ENCODE measurements at places on chromosomes 4 and X.

DNA sequence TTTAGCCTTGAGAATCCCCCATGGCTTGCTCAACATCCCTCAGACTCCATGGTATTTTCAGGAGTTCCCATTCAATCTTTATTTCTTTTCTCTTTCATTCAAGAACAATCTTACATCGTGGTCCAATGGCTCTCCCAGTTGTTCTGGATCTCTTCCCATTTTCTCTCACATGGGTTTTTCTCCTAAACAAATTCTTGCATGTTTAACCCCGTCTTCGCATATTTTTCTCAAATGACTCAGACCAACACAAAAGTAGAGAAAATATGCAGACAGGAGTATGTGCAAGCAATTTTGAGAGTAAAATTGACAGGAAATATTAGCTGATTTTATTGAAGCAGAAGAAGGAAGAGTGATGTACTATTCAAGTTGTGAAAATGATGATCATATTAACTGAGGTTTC, 396.4 kb upstream of the TRAM1L1 start:
- no peak for DNase-seq

- no peak for DNase-seq
Measured at GRCh38 chrX:12013211-12013618, 125.1 kb upstream of the FRMPD4 start.

- DNase-seq = no peak
Measured at GRCh38 chr4:42331914-42332368, 65.3 kb upstream of the SHISA3 start.

DNA sequence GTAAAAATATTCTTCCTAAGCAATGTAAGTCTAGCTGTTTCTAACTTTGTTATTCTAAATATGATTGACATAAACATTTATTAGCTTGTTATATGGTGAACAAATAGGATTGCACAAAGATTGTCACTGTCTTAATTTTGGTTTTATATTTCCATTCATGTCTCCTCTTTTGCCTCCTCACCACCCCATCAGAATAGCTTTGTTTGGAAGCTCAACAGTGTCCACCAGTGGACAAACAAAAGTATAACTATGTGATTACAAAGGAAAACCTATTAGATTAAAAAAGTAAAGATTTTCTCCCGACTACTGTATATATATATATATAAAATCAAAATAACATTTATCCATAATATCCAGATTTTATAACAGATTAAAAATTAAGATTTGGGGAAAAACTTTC, 468.2 kb downstream of the ZIC3 start:
- no peak for DNase-seq

DNA sequence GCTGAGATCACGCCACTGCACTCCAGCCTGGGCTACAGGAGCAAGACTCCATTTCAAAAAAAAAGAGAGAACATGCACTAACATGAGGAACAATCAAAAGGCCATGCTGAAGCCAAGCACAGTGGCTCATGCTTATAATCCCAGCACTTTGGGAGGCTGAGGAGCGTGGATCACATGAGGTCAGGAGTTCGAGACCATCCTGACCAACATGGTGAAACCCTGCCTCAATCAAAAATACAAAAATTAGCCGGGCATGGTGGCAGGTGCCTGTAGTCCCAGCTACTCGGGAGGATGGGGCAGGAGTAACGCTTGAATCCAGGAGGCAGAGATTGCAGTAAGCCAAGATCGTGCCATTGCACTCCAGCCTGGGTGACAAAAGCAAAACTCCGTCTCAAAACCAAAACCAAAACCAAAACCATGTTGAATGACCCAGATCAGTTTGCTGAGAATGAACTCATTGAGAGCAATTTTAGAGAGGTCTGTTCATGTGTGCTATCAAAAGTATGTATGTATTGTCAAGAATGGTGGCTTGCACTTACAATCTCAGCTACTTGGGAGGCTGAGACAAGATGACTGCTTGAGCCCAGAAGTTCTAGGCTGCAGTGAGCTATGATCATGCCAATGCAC, 44.8 kb downstream of the PDS5A start:
- no peak for DNase-seq

- DNase-seq = no peak
Measured at GRCh38 chr4:140168474-140168873, 14.5 kb upstream of the MAML3 start.

DNA sequence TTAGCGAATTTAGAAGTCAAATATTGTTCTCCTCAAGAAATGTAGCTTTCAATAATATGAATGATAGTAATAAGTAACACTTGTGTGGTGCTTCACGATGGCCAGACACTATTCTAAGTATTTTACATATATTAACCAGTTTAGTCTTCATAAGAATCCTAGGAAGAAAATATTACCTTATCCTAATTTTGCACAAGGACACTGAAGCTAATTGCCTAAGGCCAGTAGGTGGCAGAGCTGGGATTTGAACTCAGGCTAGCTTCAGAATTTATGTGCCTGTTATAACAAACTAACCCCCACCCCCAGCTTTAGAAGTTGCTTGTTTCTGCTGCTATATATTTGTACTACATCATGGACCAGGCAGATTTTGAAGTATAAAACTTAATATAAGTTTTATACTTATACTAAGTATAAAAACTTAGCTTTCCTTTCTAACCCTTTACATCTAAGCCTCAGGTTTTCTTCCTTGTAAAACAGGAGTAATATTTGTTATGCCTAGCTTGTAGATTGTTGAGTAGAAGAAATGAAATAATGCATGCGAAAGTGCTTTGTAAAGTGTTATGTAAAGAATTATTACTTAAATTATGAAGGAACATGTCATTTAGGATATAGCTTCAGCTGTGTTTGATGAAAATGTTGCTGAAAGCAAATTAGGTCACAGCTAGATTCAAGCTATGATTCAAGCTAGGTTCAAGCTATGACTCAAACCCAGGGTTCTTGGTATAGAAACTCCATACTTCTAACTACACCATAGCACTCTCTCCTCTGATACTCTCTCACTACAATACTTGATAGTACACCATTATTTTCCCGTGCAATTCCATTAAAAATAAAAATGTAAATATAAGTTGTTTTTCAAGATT, 4.2 kb upstream of the CDS1 start:
- DNase-seq = no peak

- no peak for DNase-seq
Measured at GRCh38 chr4:150212485-150212884, 134.2 kb downstream of the DCLK2 start.

GRCh38 chr4:172377486-172378140, 564.4 kb downstream of the GALNTL6 start:
- DNase-seq = no peak

DNA sequence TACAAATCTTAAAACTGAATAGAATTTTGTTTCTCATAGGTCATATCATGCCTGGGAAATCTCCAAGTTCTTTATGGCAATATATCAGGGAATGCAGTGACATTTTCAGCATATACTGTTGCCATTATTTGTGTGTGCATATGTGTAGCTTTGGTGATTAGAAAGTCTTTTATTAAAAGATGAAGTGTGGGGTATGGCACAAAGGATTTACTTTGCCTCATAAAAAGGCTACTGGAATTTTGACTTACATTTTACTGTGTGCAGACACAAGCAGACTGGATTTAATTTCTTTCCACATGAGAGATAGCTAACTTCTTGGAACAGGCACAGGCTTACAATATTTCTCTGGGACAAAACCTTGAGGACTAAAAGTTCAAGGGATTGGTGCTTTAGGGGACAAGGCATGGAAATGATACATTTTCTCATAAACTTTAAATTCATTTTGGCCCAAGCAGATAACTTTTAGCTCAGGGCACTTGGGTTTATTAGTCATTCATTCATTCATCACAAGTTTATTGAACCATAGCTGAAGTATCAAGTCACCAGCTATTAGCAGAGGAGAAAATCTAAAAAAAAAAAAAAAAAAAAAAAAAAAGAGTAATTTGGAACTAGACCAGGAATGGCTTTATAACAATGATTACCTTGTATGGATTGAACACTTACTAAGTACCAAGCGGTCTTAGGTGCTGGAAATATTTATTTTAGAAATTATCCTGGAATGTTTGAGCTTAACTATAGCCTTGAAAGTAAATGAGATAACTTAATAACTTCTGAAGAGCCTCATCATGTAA, 191.5 kb downstream of the SLIT2 start:
- no peak for DNase-seq

DNA sequence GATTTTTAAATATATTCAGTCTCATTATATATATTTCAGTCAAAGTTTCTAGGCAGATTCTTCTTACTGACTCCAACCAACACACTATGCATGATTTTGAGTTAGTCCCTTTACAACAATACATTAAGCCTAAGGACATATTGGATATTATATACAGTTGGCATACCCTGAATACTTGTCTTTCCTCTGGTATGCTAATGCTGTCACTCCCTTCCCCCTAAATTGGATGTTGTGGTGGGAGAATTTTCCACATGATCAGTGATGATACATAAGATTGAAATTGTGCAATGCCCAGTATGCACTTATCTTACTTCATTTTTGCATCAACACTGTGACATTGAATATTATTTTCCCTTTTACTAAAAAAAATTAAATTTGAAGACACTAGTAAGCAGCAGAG, 935.2 kb downstream of the PCDH7 start:
- no peak for DNase-seq

DNA sequence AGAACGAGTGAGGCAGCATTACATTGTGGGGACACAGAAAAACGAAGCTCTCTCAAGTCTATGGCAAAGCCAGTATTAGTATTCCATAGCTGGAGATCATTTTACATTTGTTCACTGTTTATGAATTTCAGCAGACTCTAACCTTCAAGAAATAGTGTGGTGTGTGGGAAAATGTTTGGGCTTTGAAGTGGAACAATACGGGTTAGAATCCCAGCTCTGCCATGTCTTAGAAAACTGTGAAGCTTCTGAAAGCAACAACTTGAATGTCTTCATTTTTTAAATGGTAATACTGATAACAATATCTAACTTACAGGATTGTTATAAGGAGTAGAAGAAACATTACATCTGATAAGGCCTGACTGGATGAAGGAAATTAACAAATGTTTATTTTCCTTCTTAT, 217.7 kb downstream of the NR3C2 start:
- no peak for DNase-seq

DNA sequence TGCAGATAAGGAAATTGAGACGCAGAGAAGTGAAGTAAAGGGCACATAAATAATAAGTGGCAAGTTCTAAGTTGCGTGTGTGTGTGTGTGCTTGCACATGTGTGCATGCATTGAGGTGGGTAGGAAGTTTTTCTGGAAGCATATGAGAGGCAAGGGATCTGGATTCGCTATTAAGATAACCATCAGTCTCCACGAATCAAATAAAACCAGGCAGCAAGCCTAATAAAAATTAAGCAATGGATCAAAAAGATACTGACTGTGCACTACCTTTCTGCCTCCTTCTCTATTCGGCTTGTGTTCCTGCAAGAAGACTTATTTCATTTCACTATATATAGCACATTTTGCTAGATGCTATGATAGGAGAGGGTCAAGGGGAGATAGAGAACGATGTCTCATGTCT, 23.8 kb downstream of the SLC16A2 start:
- DNase-seq = no peak

GRCh38 chrX:111086591-111087006, 9.4 kb upstream of the PAK3 start:
- no peak for DNase-seq

GRCh38 chr4:183873409-183874185, 31.5 kb upstream of the STOX2 start:
- DNase-seq = no peak

- DNase-seq = no peak
Measured at GRCh38 chr4:150348079-150348478, 233.9 kb upstream of the MAB21L2 start.

DNA sequence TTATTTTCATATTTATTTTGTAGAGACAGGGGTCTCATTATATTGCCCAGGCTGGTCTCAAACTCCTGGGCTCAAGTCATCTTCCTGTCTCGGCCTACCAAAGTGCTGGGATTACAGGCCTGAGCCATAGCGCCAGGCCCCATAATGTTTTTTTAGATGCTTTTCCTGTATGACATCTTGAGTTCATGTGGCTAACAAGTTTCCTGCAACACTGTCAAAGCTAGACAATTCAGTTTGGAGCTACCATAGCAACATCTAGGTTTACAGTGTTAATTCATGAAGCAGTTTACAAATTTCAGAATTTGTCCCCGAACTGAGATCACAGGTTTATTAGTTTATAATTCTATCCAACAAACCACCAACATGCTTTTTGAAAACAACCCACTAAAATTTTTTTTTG, 6.4 kb upstream of the IL13RA2 start:
- no peak for DNase-seq

DNA sequence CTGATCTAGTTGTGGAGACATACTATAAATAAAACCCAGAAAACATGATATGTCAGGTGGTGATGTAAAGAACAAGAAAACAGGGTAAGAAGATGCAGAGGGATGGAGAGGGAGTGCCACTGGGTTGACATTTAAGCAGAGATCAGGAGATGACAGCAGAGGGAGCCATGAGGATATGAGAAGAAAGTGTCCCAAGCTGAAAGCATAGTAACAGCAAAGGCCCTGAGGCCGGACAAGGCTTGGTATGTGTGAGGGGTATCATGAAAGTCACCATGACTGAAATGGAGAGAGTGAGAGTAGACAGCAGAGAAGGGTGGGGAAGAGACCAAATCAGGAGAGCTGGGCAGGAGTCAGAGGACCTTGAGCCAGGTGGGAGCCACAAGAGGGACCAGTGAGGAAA, 3.4 kb downstream of the GPKOW start:
- no peak for DNase-seq

DNA sequence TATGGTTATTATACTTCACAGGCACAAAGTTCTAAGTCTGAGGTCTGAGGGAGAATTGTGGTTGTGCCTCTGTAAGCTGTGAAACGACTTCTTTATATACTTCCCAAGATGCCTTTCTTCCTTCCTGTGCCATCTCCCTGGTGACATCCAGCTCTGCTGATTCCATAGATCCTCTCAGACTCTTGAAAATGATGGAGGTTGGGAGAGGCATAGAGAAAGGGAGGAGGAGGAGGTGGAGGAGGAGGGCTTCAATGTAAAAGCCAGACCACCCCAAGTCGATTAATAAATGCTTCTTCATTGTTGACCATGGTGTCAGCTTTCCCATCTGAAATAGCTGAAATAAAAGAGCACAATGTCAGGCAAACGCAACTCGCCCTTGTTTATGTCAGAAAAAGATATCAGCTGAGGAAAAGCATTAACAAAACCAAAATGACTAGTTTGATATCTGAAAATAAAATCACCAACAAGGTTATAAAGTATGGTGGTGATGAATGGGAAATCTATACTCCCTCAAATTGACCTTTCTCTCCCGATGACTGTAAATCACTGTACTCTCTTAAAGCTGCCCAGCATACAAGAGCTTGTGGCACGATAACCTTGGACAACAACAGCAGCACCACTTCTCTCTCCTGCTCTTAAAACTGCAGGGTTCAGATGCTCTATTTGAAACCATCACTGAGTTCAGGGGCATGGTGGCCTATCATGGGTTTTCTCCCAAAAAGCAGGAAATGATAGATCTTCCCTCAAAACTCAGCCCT, 230.4 kb upstream of the GALNT7 start:
- DNase-seq = no peak
